Hippocampal formation (tissue), 2 donors: ENCODE measurements at places on chromosomes 5 and 9.

- DNase-seq: no peak
Observed at GRCh38 chr5:22053195-22053594, 799.9 kb downstream of the CDH12 start.

- DNase-seq: no peak
Observed at GRCh38 chr9:16735001-16735400, 135.5 kb downstream of the BNC2 start.

DNA sequence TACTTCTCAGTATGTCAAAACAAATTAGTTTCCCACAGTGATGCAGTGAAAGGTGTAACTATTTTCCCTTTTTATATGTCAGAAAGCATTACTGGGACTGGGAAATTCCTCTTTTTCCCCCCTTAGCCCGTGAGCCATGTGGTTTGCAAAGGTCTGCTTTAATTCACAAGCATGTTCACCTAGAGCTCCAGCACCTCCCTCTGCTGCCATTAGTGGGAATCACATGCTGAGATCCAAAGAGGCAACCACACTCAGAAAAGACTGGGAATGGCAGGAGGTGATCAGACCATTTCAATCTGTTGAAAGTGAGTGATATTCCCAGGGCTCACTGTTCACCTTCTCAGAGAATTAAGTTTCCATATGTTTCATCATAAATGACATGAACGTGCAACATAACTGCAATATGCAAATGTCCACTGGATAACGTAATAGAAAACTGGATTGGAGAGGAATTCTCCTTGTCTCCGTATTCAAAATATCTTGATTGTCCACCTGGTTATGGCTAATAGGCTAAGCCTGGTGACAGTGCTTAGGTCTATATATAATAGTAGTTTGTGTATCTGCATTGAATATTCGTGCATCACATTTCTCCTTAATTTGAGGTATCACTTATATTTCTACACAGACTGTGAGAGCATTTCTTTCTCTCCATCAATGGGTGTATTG, 703.5 kb upstream of the WWC1 start:
- no peak for DNase-seq

GRCh38 chr5:103245761-103246160, 12.8 kb upstream of the MACIR start:
- DNase-seq: no peak

DNA sequence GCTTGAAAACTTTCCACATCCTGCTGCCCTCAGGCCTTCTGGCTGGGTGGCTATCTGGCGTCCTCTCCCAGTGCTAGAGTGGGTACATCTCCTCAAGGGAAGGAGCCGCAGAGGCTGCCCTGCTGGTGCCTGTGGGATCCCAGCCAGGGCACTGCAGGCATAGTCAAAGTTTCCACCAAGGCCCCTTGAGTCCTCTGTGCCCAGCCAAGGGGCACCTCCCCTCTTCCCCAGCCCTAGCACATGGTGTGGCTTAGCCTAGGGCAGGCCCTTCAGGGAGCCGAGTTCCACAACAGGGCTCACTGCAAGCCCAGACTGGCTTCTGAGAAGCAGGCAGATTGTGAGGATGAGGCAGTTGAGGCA, 103.2 kb downstream of the RGS3 start:
- DNase-seq: no peak

DNA sequence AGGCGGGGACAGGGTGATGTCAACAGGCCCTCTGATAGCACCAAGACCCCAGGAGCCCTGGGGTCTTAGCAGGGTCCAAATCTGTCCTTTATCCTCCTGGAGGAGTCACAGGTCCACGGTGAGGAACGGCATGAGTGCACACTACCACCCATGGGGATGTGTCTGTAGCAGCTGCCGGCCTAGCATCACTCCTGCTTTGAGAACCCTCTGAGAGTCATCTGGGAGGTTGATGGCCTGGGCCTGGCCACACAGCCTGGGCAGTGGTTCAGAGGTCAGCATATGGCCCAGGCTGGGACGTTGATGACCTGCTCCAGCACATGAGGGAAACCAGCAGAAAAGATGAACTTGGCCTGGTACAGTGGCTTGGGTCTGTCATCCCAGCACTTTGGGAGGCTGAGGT, 1.8 kb upstream of the GFPT2 start:
- DNase-seq: no peak

DNA sequence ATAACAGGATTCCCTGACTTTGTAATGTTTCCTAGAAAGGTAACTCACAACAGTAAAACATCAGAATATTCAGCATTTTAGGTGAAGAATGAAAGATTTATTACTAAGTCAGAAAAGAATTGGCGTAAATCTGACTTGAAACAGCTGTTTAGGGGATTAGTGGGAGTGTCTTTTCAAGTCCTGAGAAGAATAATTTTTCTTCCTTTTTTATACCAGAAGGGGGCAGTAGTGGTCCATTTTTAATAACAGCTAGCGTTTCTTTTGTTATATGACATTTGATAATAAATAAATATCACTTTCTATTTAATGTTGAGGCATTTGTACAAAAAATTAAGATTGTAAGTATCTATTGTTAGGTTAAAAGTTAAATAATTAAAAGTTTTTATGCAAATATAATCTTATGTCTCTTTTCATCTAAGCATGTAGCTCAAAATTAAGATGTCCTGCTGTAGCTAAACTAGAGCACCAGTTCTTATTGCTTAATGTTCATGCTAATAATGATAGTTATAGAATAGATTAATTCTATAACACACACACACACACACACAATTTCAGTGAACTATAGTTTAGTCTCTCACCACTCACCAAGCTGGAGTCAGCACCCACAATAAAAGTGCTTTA, 258.7 kb upstream of the ARRDC3 start:
- DNase-seq: no peak

GRCh38 chr5:135632798-135633197, 54.0 kb upstream of the CXCL14 start:
- no peak for DNase-seq

DNA sequence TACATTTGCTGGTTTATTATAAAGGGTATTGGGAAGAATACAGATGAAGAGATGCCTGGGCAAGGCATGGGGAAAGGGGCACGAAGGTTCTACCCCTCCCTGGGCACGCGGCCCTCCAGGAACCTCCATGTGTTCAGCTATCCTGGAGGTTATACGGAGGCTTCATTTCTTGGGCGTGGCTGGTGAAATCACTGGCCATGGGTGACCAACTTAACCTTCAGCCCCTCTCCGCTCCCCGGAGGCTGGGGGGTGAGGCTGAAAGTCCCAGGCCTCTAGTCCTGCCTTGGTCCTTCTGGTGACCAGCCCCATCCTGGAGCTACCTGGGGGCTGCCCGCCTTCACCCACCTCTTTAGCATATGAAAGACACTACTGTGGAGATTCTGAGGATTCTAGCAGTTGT, 17.0 kb upstream of the RNF130 start:
- DNase-seq: no peak

DNA sequence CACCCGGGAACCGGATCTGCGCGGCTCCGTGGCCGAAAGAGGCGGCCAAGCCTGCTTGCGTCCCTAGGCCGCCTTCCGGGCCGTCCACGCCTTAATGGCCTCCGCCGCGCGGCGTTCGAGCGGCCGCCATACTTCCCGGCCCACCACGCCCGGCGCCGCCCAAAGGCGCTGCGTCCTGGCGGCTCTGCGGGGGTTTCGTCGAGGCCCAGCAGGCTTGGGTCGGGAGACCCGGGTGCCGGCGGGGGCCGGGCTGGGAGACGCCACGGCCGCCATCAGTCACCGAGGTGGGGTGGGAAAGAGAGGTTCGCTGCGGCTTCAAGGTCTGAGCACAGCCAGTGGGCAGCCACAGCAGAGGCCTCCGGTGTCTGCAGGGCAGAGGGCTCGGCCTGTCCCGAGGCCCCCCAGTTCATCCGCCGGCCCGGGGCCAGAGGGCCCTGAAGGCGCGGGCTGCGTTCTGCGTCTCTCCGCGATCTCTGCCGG, 545.8 kb upstream of the CDH10 start:
- no peak for DNase-seq

DNA sequence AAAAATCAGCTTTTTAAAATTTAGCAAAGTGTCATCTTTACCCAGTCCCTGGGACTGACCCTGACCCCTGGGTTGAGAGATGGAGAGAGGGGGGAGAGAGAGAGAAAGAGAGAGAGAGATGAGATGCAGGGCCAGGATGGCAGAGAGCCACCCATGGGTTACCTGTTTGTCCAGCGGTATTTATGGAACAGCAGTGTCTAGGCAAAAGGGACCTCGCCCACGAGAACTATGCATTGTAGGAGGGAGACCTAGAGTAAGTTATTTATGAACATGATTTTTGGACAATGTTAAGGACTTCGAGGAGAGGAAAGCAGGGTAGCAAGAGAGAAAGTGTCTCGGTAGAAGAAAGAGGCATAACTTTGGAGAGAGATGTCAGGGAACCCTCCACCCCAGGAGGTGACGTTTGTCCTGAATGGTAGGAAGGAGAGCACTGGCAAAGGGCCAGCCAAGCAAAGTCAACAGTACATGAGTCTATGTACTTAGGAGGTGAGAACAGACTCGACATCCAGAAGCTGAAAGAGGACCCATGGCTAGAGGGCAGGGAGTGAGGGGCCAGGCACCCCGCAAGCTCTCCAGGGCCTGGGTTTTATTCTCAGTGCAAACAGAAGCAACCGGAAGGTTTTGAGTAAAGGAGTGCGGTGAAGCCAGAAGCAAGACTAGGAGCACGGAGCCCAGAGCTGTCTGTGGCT, 30.5 kb upstream of the MSX2 start:
- DNase-seq: no peak

DNA sequence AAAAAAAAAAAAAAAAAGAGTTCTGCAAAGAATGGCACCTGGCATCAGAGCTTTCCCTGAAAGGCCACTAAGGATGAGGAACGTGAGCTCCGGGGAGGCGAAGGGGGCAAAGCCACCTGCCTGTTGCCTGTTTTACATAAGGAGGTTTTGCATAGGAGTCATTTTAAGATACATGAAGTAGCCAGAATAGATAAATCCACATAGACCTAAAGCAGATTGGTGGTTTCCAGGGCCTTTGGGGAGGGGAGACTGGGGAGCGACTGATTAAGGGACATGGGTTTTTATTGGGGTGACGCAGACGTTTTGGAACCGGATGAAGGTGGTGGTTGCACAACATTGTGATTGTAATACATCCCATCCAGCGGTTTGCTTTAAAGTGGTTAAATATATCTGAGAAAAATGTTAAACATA, 7.1 kb downstream of the NEK6 start:
- no peak for DNase-seq

- peak; percentile 62 for DNase-seq
Observed at GRCh38 chr9:70412832-70413463, 1.5 kb downstream of the KLF9 start.

- DNase-seq: no peak
Observed at GRCh38 chr9:129574911-129575585, 45.9 kb downstream of the C9orf50 start.

- no peak for DNase-seq
Observed at GRCh38 chr5:421287-421880, 21.6 kb upstream of the EXOC3 start.

DNA sequence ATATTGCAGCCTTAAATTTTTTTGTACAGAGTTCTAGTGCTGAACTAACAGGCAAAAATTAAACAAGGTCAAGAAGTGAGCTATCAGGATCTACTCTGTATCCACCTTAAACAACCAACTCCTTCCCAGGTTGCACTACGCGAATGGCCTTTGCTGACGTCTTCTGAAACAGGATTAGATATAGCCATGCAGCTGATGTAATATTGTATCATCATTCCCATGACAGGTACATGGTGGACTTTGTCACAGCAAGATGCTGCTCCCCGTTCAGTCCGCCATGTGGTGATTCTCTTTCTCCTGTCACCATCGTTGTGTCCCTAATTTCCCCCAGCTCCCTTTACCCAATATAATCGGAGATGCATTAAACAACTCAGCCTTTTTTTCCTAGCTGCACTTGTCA, 328.9 kb downstream of the DEPDC1B start:
- DNase-seq: no peak

- DNase-seq: no peak
Observed at GRCh38 chr5:38443390-38443789, 113.1 kb downstream of the LIFR start.

DNA sequence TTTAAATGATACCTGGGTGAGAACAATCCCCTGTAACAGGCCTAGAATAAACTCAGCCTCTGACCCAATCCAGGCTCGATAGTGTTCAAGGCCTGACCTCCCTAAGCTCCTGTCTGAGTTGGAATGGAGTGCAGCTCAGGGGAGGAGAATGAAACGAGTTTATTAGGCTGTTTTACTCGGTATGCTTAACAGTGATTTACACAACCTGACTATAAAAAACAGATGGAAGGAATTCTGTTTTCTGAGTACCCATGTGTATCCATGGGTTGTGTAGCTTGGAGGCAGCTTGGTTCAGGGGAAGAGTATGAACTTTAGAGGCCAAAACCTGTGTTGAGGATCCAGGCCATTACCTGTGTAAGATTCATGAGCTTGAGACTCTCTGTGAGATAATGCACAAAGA, 67.8 kb downstream of the PCSK5 start:
- DNase-seq: no peak

GRCh38 chr9:127755061-127756060, 20.3 kb upstream of the TOR2A start:
- no peak for DNase-seq

DNA sequence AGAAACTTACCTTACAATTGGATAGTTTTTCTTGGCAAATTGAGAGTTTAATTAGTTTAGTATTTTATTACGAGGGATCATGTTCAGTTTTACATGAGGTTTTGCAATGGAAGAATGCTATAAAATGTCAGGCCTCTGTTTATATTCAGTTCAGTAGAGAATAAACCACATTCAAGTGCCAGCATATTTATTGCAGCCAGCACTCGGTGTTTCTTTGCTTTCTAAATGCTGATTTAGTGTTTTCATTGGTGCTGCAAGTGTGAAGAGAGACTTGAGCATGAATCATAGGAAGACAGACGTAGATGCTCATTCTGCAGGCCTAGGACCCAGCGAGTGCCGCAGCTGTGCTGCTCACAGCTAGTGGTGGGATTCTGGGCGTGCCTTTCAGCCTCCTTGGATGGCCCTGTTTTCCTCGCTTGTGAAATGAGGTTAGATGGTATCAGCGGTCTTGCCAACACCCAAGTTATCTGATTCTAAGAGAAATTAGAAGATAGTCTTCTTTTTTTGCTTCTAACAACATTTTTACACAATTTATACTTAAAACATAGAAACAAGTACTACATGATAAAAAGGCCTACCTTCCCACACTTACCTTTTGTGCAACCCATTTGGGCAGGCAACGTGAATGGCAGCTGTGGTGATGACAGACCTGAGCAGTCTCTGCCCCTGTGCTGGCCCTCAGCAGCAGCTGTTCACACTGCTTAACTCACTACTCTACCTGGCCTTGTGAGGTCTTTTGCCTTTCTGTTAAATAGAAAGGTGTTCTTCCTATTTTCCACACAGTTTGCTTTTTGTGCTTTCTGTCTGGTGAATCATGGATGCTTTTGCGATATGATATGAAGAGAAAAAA, 26.8 kb upstream of the TNFAIP8 start:
- no peak for DNase-seq

DNA sequence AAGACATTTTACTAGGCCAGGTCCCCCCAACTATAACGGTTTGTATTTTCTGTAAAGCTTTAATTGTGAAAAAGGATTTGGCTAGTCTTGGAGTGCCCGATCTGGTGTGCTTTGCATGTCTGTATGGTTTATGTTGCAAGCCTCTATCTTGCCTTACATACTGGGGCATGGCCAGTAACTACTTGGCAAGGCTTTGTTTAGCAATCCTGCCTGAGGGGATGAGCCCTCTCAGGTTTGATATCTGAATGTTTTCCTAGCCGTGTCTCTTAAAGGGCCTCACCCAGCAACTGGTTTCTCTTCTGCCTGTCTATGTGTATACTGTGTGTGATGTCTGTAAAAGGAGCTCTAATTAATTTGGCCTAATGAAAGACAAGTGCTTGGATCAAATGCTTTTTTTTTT, 61.3 kb upstream of the SPINK5 start:
- no peak for DNase-seq
